Esophagus squamous epithelium (tissue), 5 donors: ENCODE measurements at places on chromosomes 13 and 19.

DNA sequence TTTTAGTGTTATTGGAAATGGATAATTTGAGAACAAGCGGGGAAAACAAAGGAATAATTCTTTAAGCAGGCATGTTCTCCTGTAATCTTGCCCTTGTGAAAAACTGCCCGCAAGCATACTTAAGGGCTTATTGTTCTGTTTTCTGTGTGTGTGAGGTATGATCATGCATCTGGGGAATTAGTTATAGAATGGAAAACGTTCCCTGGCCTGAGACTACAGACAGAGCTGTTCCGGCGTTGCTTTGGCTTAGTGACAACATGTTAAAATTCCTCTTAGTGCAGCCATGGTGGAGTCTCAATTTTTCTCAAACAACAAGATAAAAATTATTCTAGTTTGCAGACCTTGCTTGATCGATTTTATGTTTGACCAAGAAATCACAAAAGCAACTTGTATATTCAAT lies 560.2 kb upstream of the SPRY2 start:
- DNase-seq = no peak

DNA sequence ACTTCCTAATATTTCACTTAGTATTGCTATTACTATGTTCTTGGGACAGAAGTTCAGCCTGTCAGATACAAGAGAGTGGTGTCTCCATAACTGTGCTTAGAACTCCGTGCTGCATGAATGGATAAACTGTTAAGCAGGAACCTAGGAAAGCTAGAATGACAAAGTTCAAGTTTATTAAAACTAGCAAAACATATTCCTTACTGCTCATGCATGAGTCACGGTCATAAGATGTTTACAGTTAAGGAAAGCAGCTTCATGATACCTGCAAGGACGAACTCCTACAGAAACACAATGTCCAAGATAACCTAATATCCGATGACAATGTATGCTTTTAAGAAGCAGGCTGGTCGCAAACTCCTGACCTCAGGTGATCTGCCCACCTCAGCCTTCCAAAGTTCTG lies 6.0 kb upstream of the ZNF765 start:
- DNase-seq = no peak

DNA sequence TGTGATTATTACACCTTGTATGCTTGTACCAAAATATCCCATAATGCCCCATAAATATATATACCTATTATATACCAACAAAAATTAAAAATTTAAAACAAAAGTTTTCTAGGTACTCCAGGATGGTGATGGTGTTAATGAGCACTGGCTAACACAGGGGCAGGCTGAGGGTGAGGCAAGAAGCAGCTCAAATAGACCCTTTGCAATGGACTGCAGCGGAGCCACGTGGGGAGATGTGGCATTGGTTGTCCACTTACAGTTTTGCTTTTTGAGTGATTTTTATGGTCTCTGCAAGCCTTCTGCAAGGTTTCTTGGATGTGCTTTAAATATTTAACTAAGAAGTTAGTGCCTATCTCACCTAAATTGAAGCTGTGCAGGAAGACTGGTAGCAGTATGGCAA lies 132.9 kb downstream of the RAP2A start:
- DNase-seq = no peak

GRCh38 chr13:108987517-108987916 lies 358.1 kb downstream of the MYO16 start:
- DNase-seq = no peak

DNA sequence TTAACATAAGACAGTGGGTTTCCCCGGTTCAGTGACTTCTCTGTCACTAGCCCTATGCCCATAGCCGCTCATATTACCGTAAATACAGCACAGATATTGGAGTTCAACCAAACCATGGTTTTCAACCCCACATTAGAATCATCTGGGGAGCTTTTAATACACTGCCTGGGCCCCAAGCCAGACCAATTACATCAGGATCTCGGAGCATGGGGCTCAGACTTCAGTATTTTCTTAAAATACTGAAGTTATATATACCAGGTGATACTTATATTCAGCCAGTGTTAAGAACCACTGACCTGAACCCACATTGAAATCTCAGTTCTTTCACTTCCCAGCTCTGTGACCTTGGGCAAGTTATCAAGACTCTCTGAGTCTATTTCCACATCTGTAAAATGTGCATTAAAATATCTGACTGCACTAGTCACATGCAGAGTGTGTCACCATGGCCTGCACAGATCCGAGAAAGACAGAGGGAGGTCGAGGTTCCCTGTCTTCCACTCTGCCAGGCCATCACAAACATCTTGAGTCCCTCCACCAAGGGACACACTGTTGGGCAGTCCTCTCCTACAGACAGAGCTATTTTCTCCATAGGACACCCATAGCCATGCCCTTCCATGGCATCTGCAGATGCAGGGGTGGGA lies 32.2 kb upstream of the IPO5 start:
- DNase-seq = no peak

DNA sequence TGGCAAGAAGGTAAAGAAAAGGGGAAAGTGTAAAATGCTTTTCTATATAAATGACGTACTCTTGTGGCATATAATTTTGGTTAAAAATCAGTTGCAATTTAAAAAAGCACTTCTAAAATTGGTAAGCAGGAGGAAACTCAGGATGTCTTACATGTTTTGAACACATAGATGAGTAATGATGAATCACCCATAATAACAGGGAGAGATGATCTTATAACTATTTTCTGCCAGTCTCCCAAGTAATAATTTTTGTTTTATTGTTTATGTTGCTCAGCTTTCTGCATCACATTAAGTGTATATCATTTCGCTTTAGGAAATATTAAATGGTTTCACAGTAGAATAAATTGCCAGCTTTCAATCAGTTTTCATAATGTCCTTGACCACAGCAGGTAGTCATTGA lies 1430.7 kb upstream of the PCDH20 start:
- no peak for DNase-seq

- no peak for DNase-seq
Measured at GRCh38 chr19:17205237-17206140, 9.7 kb upstream of the USE1 start.

DNA sequence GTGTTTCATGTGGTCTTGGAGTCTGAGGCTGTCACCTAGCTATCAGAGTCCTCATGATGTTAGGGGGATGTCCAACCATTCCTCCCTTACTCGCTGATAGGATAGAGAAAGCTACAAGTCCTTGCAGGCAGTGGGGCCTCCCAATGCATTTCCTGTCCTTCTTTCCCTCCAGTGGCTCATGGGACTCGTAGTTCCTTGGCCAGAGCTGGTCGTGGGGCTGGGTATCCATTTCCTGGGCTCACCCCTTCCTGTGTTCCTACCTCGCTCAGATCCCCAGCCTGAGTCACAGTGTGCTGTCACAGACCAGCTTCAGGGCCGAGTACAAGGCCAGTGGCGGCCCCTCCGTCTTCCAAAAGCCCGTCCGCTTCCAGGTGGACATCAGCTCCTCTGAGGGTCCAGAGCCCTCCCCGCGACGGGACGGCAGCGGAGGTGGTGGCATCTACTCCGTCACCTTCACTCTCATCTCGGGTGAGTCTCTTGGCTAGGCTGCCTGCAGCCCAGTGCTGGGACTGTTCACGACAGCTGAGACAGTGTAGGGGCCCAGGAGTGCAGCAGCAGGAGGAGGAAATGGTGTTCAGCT lies 19.1 kb downstream of the TMEM150B start:
- DNase-seq = no peak

DNA sequence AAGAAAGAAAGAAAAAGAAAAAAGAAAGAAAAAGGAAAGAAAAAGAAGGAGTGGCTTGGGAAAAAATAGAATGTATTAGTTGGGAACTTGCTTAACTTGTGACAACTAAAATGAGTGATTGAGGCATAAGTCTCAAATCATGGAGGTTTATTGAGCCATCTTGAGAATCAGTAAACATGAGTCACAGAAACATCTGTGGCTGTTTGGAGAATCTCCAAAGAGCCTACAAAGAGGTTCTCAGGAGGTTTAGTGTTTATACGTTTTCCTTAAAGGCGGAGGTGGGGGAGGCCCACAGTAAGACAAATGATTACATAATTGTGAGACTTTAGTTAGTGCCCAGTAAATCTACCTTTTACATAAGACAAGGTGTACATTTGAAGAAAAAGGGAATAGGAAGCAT lies 38.6 kb downstream of the WDR87 start:
- DNase-seq = no peak

DNA sequence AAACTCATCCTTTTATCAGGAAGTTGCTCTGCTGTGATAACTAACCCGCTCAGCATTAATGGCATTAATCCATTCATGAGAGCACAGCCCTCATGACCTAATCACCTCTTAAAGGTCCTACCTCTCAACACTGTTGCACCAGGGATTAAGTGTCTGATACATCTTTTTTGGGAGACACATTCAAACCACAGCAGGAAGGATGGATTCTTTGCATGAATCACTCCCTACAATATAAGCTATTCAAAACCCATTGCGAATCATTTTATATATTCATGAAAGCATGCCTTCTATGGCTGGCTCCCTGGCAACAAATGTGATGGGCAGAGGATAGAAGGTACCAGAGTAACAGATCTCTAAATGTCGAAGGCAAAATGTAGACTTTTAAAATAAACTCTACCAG lies 27.6 kb downstream of the ARL11 start:
- DNase-seq = no peak

DNA sequence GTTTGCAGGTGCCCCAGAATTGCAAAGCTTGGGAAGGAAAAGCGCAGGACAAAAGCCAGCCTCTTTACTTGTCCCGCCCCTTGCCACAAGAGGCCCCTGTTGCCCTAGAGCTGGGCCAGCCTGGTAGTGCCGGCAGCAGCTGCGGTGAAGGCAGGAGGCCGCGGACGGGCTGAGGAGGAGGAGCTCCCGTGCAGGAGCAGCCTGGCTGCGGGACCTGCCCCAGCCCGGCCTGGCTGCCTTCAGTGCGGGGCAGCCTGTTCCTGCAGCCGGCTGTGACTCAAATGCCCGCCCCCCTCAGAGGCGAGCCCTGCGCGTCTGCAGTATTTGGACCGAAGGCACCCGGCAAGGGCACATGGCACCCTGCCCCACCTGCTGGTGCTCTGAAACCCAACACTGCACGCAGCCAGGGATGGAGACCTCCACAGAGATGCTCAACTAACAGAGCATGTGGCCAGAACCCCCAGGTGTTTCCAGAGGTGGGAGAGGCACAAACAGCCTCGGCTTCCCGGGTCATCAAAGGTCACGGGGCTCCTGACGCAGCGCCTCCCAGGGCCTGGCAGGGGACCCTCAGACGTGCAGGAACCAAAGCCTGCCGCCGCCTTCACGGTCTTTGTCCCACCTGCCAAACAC lies 29.7 kb downstream of the NAXD start:
- no peak for DNase-seq

DNA sequence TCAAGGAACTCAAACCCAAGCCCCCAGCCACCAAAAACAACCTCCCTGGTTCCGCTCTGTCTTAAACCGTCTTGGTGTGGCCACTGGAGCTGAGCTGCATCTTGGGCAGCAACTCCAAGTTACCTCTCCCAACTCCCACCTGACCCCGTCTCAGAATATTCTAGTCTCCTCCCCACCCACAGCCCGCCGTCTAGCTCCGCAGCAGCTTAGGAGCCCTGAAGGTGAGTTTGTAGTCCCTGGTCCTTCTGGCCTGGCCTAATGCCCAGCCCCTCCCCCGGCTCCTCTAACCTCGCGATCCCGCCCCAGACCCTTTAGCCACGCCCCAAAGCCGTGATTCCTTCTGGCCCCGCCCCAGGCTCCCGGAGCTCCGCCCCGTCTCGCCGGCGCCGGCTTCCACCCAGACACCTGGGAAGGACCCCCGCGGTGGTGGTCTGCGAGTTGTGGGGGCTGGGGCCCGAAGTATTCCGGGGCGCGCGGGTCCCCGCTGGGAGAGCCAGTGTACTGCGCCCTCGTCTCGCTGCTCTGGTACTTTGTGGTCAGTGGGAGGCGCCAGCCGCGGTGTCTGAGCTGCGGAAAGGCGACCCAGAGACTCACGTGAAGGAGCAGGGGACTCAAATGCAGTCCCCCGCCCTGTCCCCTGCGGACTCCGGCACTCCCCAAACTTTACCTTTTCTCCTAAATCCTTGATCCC lies 2.5 kb upstream of the LHB start:
- DNase-seq = no peak

GRCh38 chr19:13665125-13665905 lies 99.0 kb upstream of the MRI1 start:
- no peak for DNase-seq

DNA sequence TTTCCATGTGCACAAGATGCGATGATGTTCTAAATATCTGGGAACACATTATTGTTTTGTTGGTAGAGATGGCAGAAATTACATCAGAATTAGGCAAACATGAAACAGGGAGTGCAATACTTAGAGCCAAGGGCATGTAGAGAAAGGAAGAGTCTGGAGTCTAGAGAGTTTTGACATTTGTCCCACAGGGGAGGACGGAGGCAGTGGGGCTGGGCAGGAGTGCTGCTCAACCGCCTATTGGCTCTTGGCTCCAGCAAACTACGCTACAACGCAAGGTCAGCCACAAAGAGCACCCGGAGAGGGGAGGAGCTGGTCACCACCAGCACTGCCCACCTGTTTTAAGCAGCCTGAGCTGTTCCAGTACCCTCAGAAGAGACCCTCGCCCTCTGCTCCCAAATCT lies 108.3 kb downstream of the ABCC4 start:
- DNase-seq = no peak

- no peak for DNase-seq
Measured at GRCh38 chr13:77545626-77546412, 10.3 kb downstream of the SCEL start.

DNA sequence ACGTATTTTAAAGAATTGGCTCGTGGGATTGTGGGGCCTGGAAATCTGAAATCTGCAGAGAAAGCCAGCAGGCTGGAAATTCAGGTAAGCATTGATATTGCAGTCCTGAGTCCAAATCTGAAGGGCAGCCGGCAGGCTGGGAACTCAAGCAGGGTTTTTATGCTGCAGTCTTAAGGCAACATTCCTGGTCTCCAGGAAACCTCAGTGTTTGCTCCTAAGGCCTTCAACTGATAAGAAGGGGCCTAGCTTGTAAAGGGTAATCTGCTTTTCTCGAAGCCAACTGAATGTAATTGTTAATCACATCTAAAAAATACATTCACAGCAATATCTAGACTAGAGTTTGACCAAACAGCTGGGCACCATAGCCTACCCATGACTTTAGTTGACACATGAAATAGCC lies 154.4 kb downstream of the EFNB2 start:
- DNase-seq = no peak

DNA sequence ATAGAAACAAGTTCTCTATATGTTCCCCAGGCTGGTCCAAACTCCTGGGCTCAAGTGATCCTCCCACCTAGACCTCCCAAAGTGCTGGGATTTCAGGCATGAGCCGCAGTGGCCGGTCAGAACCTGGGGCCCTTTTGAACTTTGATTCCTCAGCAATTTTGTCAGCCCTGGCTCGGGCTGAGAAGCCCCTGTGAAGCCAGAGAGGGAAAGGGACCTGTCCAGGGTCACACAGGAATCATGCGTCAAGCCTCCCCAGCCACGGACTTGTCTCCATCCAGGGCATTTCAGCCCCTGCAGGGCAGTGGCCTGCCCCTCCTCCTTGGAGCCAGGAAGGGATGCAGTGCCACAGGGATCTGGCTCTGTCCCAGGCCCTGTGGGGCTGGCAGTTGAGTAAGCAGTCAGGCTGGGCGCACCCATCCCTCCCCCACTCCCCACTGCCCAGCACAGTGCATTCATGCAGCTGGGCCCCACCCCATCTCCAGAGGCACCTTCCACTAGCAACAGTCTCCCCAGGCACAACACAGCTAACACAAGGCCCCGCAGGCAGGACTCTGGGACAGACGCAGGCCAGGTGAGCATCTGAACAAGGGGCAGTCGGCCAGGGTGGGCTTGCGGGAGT lies at the start of gene CAPS:
Gene CAPS, plus strand, starts transcription at position 516 of the 619 bp plus-strand sequence. CDS start 153 bp downstream, outside the sequence.
- no peak for DNase-seq

- no peak for DNase-seq
Measured at GRCh38 chr19:5893296-5893903, 10.2 kb downstream of the NDUFA11 start.

GRCh38 chr13:30170569-30170968 lies 136.8 kb downstream of the KATNAL1 start:
- DNase-seq = no peak
